HCT116 (cell line): ENCODE measurements at places on chromosomes 7 and 10. TPM values are rescaled to one million over a fixed set of nuclear protein-coding genes. Genes with fewer than 3 reads are reported as not detected.
A peak's percentile ranks its signal among the peaks of the same experiment; 100 is the strongest.

- no peak for DNase-seq
Measured at GRCh38 chr10:97849103-97849686, 448 bp upstream of the GOLGA7B start.

- no peak for DNase-seq
Measured at GRCh38 chr7:26202019-26202990, 760 bp downstream of the CBX3 start.

DNA sequence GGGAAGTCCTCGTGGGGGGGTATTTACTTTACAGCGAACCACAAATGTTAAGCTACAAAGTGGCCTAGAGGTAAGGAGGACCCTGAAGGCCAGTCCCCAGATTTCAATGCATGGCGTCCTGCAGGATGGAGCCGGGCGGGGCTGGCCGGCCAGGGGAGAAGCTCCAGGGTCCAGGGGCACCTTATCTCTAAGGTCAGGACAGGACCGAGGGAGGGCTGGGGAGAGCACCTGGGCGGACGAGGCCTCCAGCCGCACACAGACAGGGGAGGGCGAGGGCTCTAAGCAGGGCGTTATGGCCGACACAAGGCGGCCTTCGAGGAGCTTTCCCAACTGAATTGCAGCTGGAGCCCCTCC, 96.4 kb upstream of the DIP2C start:
- DNase-seq: no peak

DNA sequence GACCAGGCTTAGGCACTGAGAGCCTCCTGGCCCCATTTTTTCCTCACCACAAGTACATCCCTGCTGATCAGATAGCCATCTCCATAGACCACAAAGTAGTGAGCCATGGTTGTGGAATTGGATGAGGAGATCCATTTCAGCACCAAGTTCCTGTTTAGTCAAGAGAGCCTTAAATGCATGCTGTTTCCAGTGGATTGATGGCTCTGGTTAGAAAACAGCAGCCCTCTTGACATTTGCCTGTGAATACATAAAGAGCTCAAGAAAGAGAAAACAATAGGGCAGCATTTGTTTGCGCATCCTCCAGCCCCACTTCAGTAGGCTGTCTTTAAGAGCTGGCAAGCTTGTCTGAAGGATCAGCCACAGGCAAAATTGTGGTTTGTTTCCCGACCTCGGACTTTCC, 251.2 kb downstream of the POU6F2 start:
- DNase-seq: no peak

- no peak for DNase-seq
Measured at GRCh38 chr10:74887614-74888284, 61.3 kb downstream of the KAT6B start.

- DNase-seq: no peak
Measured at GRCh38 chr7:116929021-116929420, 24.3 kb upstream of the ST7 start.

GRCh38 chr10:29559996-29560395, 74.8 kb downstream of the SVIL start:
- no peak for DNase-seq

GRCh38 chr10:116630020-116630419, 9.3 kb downstream of the PNLIPRP2 start:
- no peak for DNase-seq

DNA sequence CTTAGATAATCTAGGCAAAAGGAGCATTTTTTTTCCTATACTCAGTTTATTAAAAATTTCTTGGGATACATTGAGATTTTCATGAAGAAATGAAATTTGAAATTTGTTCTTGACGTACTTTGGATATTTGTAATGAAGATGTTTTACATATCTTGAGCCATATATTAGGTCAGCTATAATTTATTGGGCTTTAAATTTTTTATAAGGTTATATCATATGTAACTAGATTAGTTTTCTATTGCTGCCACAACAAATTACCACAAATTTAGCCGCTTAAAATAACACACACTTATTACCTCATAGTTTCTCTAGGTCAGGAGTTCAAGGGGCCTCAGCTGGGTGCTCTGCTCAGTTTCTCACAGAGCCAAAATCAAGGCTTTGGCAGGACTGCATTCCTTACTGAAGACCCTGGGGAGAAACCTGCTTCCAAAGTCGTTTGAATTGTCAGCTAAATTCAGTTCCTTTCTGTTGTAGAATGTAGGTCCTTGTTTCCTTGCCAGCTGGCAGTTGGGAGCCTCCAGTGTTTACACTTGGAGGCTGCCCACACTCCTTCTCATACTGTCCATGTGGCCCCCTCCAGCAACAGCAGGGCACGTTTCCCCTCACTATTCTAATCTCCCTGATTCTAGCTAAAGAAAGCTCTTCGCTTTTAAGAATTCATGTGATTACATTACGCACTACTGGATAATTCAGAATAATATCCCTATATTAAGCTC, 42.6 kb upstream of the DNAH11 start:
- no peak for DNase-seq

GRCh38 chr10:2858452-2858851, 208.9 kb upstream of the PFKP start:
- DNase-seq: no peak

- no peak for DNase-seq
Measured at GRCh38 chr10:68560943-68561864, 1.1 kb downstream of the TET1 start.

DNA sequence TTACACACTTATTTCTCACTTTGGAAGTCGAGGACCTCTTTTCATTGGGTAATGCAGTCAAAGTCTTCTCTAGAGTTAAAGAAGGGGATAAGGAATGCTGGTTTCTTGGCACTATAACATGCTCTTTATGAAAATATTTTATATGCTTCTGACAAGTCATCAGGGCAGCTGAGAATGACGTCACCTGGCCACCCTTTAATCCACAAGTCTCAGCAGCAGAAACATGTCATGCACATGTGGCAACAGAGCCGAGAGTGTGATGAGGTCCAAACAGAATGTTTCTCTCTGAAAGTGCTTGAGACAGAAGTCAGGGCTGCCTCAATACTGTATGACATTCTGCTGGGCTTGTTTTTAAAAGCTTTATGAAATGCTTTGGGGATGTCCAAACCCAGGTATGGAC, 63.5 kb upstream of the C10orf90 start:
- no peak for DNase-seq

DNA sequence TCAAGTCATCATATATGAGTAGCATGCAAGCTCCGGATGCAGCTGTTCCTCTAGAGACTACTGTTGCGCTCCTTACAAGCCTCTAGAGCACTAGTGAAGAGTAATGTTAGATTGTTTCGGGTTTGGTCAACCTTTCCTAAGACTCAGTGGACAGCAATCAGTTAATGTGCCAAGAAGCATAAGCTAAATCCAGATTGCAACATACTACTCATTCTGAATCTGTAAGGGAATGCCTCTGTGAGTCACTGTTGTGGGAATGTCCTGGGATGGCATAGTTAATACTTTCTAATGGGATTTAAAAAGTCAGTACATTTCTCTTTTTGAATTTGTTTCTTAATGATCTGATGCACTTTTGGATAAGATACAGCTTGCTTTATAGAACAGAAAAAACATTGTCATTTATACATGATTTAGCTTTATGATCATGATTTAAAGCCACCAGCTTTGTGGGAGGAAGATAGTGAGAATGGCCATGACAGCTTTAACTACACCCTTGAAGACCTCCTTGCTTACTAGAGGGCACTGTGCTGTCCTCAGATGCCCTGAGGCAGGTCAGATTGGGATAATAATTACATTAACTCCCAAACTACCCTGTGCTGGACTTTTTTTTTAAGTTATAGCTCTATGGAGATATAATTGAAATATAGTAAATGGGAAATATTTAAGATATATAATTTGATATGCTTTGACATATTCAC, 138.4 kb downstream of the SDK1 start:
- no peak for DNase-seq

DNA sequence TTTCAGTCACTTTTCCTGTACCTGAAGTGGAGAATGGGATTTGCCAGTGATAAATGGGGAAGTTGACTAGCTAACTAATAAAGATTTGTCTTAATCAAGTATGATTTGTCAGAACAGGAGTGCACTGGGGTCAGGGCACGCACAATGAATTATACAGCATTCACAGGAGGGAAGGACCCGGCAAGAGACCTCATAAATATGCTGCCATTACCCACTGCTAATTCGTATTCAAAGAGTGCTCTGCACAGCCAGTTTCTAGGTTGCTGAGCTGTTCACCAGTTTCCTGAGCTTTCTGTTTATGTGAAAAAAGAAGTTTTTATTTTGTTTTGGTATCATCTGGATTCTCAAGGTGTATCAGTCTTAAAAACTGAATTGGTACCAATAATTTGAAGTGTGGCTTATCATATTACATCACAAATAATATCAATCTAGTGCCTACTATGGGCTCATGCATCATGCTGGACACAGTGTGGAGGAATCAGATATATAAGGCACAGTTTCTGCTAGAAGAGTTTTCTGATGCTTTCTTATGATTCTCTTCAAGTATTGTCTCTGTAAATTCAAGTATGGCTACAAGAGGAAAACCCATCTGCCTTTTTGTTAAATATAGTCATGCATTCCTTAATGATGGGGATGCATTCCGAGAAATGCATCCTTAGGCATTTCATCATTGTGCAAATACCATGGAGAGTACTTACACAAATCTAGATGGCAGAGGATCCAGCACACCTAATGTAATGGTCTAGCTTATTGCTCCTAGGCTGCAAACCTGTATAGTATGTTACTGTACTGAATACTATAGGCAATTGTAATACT, 202.2 kb downstream of the VTI1A start:
- DNase-seq: no peak

DNA sequence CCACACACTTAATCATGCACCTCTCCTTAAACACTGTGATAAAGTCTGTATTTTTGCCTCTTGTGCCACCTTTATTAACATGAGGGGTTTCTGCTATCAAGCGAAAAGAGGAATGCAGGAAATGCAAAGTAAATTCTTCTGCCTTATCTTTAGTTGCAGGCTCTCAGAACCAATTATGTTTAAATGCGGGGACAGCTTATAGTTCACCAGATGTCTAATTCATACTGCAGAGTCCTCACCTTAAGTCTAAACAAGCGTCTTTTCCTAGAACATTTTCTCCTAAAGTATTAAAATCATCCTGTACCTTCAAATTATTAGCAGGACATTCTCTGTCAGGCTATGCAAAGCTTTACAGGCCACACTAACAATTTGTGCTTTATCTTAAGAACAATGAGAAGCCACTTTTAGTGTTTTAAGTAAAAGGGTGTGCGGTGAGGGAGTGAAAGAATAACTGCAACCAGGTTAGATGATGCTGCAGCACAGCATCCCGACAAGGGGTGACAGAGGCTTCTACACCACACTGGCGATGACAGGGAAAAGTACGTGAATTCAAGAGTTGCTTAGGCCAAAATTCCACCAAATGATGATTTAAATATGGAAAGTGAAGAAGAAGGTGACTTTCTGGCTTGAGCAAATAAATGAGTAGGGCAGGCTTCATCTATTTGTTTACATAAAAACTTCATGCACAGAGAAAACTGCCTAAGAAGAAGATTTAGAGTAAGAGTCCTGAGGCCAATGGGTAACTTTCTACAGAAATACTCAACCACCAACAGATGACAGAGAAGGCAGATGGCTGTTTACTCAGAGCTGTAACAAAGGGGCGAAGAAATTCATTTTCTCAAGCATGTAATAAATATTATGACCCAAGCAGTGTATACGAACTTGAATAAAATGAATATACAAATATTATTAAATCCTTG, 36.0 kb downstream of the EZH2 start:
- no peak for DNase-seq

- DNase-seq: no peak
Measured at GRCh38 chr10:68251151-68251550, 19.2 kb upstream of the ATOH7 start.

DNA sequence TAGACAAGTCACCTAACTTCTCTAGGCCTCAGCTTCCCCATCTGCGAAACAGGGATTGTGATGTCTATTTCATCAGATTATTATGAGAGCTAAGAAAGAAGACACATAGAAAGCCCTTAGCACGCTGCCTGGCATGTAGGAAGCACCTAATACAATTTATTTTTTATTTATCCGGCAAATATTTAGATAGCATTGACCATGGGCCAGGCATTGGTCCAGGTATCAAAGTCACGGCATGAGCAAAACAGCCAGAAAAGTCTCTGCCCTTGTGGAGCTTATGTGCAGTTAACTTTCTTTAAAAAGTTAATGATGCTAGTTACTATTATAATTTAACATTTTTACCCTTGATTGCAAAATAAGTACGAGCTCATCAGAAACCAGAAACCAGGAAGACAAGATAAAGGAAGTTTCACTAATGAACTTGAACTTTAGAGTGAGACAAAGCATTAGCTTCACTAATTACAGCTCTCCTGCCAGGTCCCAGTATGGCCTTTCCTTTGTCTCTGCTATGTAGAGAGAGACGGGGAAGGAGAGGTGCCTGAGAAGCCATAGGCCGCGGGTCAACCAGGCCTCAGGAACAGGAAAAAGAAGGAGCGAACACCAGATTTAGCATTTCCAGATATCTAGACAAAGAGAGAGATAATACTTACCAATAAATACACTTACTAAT, 139.5 kb upstream of the ADAM12 start:
- no peak for DNase-seq

- DNase-seq: no peak
Measured at GRCh38 chr7:47239931-47240421, 341.9 kb downstream of the TNS3 start.

DNA sequence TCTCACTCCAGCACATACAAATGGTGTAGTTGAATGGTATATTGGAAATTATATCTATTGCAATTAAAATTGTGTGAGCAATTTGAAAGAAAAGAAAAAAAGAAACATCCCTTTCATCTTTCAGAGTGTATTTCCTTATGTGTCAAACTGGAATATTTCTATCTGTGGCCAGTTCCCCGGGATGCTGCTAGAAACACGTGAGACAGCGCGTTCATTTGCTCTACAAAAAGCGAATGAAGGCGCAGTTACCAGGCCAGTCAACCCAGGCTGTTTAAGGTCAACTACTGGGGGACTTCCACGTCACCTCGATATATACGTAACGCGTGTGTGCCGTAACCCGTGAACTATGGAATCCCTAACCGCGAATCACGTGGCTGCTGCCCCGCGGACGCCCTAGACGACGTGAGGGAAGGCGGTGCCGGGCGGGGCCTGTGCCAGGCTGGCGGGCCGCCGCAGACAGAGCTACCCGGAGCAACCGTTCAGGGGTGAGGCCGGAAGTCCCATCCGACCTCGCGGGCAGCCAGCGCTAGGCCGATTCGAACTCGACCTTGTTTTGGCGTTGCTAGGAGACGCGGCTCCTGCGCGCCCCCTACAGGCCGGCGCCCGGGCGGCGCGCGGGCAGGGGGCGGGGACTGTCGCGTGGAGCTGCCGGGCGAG, 1.1 kb upstream of the ARL4A start:
- peak; percentile 87 for DNase-seq

- no peak for DNase-seq
Measured at GRCh38 chr7:16412274-16413254, 8.8 kb downstream of the CRPPA start.

PHKG1 gene
- 1.1 TPM for total RNA-seq

TSPAN15 gene
- 16.0 TPM for total RNA-seq

AKR1D1 gene
- 0.10 TPM for total RNA-seq

SMURF1 gene
- 24.6 TPM for total RNA-seq

EVX1 gene
- total RNA-seq: 0.25 TPM

CALD1 gene
- total RNA-seq: 66.8 TPM

ZNF394 gene
- 22.1 TPM for total RNA-seq

DNAH11 gene
- 0.39 TPM for total RNA-seq

ATP6V0E2 gene
- total RNA-seq: 25.5 TPM

PAPOLB gene
- total RNA-seq: 0.20 TPM

CCAR1 gene
- 84.4 TPM for total RNA-seq

SPAM1 gene
- total RNA-seq: not detected

ASB10 gene
- not detected for total RNA-seq

TFPI2 gene
- 0.15 TPM for total RNA-seq

NKX1-2 gene
- 3.4 TPM for total RNA-seq
